NCI-H1930 (cell line): ENCODE measurements at places on chromosomes 5 and 9.
A peak's percentile ranks its signal among the peaks of the same experiment; 100 is the strongest.

DNA sequence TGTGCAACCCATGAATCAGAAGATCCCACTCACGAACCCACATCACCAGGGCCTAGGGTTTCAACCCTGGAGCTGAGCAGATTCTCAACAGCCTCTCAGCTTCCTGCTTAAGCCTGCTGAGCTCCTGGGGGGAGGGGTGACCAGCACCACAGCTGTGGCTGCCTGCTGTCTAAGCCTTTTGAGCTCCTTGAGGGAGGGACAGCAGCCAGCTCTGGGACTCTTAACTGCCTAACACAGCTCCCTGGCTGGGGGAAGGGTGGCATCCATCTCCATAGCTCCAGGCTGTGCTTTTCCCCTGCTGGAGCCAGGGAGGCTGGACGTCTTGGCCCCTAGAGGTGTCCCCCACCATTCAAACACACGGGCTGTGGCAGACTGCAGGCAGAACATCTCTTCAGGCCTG is 250.3 kb downstream of the DMAC1 start:
- no peak for DNase-seq

- no peak for DNase-seq
These were observed 42.6 kb downstream of the HMGCS1 start for GRCh38 chr5:43270645-43271044.

- DNase-seq = peak; percentile 24
These were observed 91.2 kb downstream of the RFK start for GRCh38 chr9:76302947-76303550.

DNA sequence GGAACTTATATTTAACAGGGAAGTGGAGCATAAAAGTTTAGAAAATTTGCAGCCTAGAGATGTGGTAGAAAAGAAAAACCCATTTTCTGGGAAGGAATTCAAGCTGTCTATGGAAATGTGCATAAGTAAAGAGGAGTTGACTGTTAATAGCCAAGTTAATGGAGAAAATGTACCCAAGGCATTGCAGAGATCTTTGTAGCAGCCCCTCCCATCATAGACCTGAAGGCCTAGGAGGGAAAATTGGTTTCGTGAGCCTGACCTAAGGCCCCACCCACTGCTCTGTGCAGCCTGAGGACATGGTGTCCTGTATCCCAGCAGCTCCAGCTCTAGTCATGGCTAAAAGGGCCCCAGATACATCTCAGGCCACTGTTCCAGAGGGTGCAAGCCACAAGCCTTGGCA is 772.4 kb upstream of the RIOK2 start:
- no peak for DNase-seq

DNA sequence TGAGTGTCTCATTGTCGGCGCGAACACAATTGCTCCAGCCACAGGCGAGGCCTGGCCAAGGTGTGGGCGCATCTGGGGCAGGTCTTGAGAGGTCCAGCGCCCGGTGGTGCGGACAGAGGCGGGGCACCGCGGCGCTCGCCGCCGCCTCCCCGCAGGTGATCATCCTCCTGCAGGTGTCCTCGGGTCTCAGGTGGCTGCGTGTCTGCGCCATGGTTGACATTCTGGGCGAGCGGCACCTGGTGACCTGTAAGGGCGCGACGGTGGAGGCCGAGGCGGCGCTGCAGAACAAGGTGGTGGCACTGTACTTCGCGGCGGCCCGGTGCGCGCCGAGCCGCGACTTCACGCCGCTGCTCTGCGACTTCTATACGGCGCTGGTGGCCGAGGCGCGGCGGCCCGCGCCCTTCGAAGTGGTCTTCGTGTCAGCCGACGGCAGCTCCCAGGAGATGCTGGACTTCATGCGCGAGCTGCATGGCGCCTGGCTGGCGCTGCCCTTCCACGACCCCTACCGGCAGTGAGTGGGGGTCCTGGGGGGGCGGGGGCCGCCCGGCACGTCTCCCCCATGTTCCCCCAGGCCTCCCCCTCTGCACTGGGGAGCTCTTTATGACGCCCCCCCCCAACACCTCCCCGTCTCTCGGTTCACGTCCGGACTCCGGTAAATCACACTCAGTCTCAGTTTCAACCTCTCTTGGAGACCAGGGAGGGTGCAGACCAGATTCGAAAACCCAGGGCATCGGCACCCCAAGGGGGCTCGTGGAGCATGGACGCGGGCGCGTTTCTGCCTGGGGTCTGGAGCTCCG is 446 bp downstream of the NXNL2 start:
- DNase-seq = peak; percentile 54

- no peak for DNase-seq
These were observed 253.4 kb upstream of the CDH18 start for GRCh38 chr5:20241351-20241750.

- DNase-seq = no peak
These were observed 75.1 kb downstream of the AMBP start for GRCh38 chr9:114002986-114003350.

DNA sequence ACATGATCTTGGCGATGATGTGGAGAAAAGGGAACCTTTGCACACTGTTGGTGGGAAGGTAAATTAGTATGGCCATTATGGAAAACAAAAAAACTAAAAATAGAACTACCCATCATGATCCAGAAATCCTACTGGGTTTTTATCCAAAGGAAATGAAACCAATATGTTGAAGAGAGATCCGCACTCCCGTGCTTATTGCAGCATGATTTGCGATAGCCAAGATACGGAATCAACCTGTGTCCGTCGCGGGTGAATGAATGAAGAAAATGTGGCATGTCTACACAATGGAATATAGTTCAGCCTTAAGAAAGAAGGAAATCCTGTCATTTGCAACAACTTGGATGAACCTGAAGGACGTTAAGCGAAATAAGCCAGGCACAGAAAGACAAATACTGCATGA is 84.5 kb downstream of the TTLL11 start:
- DNase-seq = no peak

- DNase-seq = no peak
These were observed 62.0 kb upstream of the ZNF354B start for GRCh38 chr5:178797546-178798440.

GRCh38 chr9:77475641-77476473 is 172.3 kb downstream of the GNA14 start:
- no peak for DNase-seq

- no peak for DNase-seq
These were observed 3.4 kb downstream of the TNC start for GRCh38 chr9:115114546-115114945.

- DNase-seq = no peak
These were observed 113.8 kb upstream of the ANKRD55 start for GRCh38 chr5:56346741-56347535.

GRCh38 chr5:173315495-173316338 is 12.5 kb downstream of the STC2 start:
- DNase-seq = peak; percentile 29

GRCh38 chr5:124708086-124708485 is 38.4 kb downstream of the ZNF608 start:
- DNase-seq = no peak

DNA sequence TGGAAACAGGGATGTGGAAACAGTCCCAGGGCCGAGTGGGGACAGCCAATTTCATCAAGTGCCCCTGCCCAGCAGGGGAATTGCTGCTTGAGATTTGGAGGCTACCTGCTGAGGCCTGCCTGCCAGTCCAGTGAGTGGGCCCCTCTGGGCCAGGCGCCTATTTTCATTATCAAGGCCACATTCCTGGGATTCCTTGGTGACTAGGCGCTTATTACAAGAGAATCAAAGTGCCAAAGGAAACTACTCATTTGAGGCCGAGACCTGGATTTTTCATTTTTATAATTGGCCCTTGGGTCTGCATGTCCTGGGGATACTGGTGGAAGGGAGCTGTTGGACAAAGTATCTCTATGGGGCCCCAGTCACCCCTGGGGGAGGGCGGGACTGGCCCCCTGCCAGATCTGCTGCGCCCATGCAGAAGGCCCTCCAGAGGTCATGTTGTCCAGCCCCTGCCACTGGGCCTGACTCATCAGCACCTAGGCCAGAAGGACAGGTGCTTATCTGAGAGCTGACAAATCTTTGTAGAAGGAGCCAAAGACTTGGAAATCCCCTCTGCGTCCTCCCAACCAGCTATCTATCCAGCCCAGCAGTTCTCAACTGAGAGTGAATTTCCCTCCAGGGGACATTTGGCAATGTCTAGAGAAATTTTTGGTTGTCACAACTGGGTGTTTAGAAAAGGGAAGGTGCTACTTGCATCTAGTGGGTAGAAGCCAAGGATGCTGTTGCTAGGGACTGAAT is 45.6 kb downstream of the FOXI1 start:
- DNase-seq = no peak

DNA sequence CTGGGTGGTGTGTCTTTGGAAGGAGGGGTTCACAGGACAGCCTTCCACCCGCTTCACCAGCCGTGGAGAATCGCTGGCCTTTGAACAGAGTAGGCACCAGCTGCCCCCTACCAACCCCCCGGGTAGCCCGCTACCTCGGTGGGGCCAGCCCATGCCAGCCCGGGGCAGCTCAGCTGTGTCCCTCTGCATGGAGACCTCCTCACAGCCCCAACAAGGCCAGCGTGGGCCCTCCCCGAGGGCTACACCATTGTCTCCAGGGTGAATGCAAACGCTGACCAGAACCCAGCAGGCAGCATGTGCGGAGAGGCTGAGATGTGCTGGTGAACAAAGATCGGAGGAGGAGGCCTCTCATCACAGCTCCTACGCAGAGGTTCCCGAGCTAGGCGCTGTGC is 51.9 kb downstream of the LMX1B start:
- no peak for DNase-seq

DNA sequence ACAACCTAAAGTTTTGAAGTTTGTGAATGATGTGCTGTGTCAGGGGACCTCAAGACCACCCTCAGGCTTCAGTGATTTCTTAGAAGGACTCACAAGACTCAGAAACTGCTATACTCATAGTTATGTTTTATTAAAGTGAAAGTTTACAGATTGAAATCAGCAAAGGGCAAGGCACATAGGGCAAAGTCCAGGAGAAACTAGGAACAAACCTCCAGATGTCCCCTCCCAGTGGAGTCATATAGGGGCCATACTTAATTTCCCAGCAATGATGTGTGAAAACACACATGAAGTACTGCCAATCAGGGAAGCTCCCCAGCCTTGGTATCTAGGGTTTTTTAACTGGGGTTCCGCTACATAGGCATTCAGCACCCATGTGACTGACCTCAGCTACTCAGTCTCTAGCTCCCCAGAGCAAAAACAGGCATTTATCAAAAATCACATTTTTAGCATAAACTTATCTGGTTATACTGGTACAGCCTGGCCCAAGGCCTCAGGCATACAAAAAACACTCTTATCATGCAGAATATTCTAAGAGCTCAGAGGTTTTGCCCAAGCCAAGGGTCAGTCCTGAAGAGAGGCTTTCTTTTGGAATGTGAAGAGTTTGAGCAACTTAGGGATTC is 74.7 kb upstream of the ANKRD55 start:
- DNase-seq = no peak

- DNase-seq = no peak
These were observed 84.2 kb downstream of the GIN1 start for GRCh38 chr5:103035701-103036100.

DNA sequence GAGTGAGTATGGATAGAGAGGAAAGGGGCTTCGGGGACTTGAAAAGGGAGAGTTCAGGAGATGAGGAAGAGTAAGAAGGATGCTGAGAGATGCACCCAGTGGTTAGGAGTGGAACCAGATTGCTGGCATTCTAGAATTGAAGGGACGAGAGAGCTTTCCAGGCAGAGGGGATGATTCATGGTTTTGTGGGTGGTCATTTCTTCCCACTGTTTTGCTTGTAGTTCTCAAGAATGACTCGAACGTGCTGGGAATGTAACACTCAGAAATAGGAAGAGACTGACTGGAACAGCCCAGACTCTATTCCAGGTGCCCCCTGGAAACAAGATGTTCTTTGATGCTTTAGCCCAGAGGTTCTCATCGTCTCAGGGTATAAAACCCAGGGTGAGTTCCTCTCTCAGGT is 294.2 kb downstream of the ICE1 start:
- DNase-seq = no peak

DNA sequence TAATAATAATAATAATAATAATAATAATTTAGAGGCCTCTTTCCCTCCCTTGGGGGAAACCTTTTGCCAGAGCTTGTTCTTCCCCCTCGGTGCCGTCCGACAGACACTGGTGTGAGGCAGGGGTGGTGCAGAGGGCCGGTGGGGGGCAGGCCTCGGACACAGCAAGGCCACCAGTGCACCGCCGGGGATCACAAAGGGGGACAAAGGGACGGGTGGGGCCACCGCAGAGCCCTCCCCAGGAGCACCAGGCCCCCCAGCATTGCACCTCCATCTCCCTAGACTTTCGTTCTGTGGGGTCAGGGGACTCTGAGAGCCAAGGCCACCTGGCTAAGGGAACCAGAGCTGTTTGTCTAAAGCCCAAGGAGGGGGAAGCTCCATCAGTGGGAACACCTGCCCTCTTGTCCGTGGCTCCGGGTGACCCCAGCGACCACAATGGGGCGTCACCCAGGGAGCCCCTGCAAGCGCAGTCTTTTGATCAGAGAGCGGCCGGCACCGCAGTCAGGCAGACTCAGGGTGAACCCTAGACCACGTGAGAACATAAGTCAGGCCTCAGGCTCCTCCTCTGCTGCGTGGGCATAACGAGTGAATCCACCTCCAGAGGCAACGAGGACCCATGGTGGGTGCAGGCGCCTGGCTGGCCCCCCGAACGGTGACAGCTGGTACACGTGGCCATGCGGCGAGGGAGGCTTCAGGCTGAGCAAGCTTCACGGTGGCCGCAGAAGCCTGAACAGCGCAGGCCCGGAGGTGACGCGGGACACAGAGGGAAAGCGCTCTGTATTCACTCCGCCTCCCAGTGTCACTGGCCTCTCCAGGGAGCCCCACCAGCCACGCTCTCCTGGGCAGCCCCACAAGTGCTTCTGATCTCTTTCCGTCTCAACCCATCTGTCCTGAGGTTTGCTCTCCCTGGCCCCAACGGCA is 12.0 kb upstream of the QSOX2 start:
- no peak for DNase-seq

DNA sequence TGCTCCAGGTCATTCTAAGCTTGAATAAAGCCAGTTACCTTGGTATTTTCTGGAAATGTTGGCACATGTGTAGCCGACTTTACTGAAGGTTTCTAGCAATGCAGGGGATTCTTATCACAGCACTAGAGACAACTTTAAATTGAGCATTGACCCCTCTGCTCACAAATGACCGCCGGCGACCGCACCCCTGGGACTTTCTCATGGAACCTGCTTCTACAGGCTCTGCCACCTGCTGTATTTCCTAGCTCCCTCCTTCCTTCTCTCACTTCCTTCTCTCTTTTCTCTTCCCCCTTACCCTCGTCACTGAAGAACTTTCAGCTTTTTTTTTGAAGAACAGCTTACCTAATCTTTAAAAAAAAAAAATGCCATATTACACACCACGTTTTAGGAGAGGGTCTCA is 30.9 kb upstream of the DAB2 start:
- DNase-seq = no peak

- DNase-seq = no peak
These were observed 25.7 kb upstream of the DENND1A start for GRCh38 chr9:123955637-123956036.

- DNase-seq = no peak
These were observed 26.0 kb upstream of the OLFM1 start for GRCh38 chr9:135061441-135061840.
